Activated CD4-positive, alpha-beta T cell treated with anti-CD3 and anti-CD28 coated beads for 1 hour (primary cell): ENCODE measurements at places on chromosomes 16 and 17.
A peak's percentile ranks its signal among the peaks of the same experiment; 100 is the strongest.

DNA sequence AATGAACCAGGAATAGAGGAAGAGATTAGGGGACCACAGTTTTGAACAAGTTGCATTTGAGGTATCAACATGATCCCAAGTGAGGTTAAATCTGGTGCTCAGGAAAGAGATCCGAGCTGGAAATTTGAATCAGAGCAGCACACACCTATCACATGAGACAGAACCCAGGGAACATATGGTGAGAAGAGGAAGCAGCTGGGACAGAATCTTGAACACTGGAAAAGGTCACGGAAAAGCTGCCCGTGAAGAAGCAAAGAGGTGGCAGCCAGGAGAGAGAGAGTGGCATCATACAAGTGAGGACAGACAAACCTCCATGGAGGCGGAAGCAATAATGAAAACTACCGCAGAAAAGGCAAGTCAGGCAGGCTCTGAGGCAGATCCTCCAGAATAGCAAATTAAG lies 36.1 kb downstream of the USP31 start:
- DNase-seq: no peak

DNA sequence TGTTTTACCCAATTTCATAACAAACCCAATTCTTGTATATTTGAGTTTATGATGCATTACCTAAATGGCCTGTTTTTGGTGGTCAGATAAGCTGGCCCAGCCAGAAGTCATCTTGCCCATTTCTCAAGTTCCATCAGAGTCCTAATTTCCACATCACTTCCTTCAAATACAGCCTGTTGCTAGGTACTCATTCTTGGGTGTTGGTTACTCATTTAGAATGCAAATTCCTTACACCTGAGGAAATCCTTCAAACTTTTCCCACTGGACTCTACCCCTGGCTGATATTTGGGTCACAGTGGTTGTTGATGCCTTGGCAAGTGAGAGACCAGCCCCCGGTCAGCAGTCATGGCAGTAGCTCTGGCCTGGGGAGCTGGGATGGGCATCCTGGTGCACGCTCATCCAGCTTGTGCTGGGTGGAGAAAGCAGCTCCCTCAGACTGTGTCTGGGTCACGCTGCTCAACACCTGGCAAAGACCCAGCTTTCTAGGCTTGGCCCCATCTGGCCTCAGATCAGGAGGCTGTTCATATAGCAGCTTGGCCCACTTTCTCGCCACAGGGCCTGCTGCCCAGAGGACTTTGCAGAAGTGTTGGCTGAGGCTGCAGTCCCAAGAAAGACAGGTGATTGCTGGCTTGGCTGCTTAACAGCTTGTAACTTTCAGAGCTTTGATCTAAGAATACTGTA lies 25.8 kb downstream of the WSB1 start:
- no peak for DNase-seq

DNA sequence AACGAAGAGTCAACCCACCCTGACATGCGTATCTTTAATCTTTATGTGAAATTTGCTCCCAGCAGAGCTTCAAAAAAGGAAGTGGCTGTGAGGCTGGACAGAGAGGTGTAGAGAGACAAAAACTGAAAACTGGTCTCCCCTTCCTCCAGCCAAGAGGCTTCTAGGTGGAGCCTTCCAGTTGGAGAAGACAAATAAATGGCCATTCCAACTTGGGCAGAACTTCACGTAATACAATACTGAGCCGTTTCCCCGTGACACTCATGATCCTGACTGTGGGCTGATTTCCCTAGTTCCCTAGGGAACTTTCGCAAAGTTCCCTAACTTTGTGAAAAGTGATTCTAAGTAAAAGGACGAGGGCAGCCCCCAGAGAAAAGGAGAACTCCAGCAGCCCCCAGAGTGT lies 78.8 kb downstream of the ZFHX3 start:
- DNase-seq: no peak

GRCh38 chr17:62092784-62093183 lies 27.7 kb upstream of the MED13 start:
- no peak for DNase-seq

DNA sequence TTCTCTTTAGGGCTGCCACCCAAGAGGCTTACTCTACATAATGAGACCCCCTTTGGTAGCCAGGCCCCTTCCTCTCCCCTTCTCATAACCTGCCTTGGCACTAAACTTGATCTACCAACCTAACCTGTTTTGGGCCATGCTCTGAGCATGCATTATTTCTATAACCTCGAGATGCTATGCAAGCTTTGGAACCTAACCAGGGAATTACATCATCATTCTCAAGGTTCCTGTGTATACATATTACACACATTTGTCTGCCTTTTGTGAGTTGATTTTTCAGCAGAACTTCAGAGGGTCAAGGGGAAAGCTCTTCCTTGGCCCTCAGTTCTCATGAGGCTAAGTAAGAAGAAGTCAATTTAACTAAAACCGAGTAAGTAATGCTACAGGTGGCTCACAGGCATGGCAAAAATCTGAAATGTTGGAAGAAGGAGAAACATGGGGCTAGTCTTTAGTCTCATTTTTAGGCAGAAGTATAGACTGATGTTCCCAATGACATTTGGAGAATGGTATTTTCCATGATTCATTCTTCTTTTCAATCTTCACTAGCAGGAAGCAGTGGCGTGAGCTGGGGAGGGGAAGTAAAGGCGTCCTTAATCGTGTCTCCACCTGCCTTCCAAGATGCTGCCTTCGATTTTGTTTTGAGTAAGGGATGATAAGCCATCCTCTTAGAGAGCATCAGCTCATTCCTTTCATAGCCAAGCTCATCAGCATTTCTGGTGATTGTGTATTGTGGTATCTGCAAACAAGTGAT lies 308.4 kb downstream of the ABCC12 start:
- no peak for DNase-seq

DNA sequence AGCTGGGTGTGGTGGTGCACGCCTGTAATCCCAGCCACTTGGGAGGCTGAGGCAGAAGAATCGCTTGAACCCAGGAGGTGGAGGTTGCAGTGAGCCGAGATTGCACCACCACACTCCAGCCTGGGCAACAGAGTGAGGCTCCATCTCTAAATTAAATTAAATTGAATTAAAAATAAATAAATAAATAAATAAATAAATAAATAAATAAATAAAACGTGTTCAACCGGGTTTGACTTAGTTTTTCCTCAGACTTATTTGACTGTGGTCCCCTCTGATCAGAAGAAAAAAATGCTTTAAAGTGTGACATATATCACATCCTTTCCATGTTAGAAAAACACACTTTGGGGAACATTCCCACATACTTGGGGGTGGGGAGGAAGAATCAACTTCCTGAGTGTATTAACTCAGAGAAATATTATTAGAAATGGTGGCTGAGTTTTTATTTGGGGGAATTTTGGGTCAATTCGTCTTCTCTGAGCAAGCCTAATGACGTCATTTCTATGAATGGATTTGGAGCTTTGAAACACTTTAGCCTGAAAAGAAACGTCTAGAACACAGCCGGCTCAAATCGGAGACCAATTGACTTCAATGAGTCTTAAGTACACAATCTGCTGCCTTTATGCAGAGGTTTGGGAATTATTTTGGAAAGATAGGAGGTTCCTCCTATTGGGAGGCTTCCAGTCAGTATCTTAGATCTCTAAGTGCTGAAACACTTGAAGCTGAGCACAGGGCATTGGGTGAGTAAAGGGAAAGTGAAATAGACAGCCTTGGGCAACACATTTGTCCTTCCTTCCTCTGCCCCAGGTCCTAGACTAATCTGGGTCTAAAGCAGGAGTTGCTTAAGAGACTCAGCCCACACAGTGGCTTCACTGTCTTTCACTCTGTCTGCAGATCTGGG lies 132.6 kb downstream of the PITPNC1 start:
- DNase-seq: no peak

DNA sequence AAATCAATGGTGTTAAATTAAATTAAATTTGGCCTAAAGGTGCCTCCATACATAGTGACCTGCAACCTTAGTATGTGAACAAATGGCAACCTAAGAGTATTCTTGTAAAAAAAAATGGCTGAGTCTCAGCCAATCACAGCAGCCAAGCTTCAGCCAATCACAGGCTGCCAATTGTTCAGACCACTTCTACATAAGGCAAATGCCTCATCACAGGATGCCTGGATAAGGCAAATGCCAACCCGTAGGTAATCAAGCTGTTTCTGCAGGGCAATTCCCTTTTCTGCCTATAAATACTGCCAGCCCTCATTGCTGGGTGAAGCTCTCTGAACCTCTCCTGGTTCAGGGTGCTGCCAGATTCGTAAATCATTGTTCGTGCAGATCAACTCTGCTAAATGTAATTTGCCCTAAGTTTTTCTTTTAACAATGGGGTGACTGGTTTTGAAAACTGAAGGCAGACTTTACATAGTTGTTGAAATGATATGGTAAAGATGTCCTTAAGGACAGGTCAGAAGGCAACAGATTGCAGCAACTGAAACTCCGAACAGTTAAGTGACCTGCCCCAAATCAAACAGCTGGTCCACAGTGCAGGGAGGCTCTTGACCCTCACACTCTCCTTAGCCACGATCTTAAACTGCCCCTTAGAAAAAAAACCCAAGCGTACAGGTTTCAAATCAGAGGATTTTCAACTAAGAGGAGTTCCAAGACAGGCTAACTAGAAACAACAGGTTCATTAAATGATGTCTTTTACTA lies 50.3 kb downstream of the N4BP1 start:
- no peak for DNase-seq

- peak; percentile 40 for DNase-seq
Measured at GRCh38 chr17:50816771-50817751, 18.3 kb upstream of the WFIKKN2 start.
